ENCODE measurements at places on chromosomes 6 and 20.

DNA sequence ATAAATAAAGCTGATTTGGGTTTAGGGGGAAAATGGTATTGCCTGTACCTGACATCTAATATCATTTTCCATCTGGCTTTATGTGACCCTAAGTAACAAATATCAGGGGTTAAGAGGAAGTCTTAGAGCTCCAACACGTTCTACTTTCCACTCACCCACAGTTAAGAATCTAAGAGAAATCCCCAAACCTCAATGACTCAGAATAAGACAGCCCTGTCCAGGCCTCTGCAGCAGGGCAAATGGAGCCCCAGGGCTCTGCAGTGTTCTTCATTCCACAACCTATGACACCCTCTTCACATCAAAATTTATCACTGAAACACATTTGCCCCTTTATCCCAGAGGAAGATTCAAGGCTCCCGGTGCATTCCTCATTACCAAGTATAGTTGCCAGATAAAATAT, 20.3 kb upstream of the TENT5A start:
- DNase-seq = no peak

DNA sequence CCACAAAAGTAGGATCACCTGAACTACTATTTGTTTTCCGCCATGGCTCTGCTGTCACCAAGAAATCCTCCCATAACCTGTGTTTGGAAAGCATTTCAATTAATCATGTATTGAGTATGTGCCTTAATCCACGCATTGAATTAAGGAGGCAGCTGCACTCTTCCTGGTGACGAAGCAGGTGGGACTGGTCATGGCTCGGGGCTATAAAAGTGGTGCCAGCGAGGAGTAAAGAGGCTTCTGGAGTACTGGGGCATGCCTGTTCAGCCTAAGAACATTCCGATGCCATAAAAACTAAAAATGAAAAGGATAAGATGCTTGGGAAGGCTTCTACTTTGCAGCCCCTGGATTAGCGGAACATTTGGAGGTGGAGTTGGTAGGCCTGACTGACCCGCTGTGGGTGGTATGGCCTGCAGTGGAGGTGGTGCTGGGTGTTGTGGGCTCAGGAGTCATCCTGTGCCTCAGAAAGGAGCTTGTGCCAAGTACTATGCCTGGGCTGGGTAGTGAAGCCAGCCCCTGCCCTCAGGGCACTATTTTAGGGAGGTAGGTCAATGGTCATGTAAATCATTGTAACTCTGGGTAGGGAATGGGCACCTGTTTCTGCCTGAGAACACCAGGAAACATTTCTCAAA, 110.5 kb downstream of the B3GAT2 start:
- no peak for DNase-seq

DNA sequence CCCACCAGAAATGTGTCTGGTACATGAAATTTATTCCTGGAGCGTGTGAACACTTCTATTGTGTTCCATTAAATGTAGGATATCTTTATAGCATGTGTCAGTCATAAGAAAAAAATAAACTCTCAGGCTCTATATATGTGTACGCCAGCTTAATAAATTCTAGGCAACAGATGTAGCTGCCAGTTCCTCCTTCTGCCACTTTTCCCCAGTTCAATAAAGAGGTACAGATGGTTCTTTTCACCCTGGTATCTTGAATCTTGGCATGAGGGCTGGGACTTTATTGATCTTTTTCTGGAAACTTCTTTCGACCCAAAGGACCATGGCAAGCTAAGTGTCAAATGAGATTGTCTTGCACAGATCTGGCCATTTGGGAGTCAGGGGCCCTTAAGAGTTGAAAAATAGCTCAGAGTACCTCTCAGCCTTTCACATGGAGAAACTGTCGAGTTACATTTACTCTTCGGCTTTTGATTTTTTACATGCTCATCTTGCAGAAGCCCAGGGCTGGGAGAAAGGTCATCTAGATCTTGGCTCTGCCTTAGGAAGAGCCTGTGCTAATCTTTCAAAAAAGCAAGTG, 240.9 kb downstream of the DOK5 start:
- no peak for DNase-seq

- DNase-seq = no peak
Measured at GRCh38 chr6:111061508-111061907, 25.8 kb upstream of the SLC16A10 start.

DNA sequence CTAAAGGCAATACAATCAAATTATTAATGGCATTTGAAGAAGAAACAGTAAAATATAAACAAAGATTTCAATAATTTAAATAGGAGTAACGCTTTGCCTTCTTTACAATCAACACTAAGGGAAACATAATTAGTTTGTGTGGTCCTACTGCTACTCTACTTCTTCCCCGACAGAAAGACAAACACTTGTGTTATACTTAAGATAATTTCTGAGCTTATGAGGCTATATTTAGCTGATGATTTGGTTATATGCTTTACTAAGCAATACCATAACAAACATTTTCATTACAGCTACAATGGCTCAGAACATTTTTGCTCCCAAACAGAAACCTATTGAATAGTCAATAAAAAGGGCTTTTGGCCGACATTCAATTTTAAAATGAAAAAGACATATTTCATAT, 1217.2 kb upstream of the GJE1 start:
- no peak for DNase-seq

- DNase-seq = no peak
Measured at GRCh38 chr6:40185486-40185885, 251.2 kb upstream of the MOCS1 start.

DNA sequence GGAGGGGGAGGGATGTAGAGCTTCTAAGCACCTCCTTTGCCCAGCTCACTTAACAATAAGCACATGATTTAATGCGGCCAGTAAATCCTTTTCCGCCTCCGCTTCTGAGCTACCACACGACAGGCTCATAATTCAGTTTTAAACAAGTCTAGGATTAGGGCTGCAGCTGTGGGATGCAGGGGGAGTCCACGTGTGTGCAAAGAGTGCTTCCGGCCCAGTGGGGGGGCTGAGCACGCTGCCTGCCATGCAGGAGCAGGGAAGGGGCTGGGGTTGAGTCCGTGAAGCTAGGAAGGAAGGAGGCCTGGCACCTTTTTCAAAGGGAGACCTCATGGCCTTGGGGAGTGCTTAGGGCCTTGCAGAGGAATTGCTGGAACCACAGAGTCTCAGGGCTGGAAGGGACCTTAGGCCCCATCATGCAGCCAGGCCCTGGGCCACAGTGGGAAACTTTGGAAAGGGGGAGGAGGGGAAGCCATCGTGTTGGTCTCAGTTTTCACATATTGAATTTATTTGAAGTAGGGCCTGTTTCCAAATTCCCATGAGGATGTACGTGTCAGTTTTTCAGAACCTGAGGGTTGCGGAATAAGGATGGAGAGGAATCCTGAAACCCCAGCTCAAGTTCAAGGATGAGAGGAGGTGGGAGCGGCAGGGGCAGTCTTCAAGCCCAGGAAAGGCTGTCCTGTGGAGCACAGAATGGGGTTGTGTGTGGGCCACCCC, 96.1 kb downstream of the VEGFA start:
- DNase-seq = no peak

- no peak for DNase-seq
Measured at GRCh38 chr6:136501514-136501913, 48.7 kb downstream of the MAP7 start.

DNA sequence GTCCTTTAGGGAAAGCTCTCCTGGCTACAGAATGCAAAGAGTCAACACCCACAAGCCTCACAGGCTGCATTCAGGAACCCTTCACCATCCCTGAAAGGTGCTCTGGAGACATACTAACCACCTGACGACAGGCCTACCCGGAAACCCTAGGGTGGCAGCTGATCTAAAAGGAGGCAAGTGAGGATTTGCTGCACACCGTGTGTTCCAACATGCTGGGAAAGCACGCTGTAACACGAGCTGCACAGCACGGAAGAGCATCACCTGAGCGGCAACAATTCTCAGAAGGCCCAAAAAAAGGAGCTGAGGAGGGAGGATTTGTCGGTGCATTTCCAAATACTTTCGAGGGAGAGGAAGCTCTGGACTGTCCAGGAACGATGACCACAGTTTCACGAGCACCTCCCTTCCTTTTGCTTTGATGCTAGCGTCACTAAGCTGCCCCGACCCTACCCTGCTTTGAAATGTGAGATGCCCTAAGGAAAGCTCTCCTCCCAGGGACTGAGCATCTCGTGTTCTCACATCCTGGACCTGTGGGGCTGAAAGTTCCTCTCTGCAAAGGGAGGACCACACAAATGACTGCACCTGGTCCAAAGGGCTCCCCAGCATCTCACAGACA, 87.0 kb downstream of the PPP1R3G start:
- no peak for DNase-seq

- DNase-seq = no peak
Measured at GRCh38 chr6:122075084-122075838, 324.2 kb upstream of the HSF2 start.

GRCh38 chr6:146857180-146857979, 258.6 kb downstream of the ADGB start:
- DNase-seq = peak; percentile 53

DNA sequence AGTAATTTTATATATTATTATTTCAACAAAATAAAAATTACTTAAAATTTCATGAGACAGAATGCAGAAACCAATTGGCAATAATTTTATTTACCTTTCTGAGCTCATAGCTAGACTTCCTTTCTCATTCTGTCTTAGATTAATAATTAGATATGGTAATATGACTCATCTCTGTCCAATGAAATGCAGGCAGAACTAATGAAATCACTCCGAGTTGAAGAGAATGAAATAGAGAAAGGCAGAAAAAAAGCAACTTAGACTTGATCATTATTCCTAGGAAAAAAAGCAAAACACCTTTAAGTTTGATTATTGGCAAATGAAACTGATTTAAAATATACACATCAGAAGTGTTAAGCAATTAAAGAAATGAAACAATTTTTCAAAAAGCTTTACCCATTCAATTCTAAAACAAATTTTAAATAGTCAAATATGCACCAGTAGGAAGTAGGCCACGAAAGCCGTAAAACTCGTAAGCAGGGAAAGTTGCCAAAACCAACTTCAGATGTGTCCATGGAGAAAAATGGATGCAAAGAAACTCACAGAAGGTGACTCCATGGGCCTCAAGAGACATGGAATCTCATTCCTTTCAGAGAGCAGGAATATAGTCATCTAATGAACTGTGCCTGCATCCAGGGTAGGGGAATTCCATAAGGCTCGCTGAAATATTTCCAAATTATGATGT, 293.8 kb upstream of the RGS17 start:
- DNase-seq = no peak

DNA sequence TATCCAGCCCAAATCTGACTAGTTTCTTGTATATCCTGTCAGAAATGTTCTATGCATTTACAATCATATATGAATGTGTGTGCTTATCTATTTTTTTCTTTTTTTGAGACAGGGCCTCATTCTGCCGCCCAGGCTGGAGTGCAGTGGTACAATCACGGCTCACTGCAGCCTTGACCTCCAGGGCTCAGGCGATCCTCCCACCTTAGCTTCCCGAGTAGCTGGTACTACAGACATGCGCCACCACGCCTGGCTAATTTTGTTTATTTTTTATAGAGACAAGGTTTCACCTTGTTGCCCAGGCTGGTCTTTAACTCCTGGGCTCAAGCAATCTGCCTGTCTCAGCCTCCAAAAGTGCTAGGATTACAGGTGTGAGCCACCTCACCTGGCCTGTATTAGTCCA, 3.0 kb upstream of the RAB44 start:
- no peak for DNase-seq

- no peak for DNase-seq
Measured at GRCh38 chr6:47182291-47182957, 127.3 kb downstream of the TNFRSF21 start.

GRCh38 chr6:149277621-149278020, 39.9 kb upstream of the TAB2 start:
- no peak for DNase-seq

DNA sequence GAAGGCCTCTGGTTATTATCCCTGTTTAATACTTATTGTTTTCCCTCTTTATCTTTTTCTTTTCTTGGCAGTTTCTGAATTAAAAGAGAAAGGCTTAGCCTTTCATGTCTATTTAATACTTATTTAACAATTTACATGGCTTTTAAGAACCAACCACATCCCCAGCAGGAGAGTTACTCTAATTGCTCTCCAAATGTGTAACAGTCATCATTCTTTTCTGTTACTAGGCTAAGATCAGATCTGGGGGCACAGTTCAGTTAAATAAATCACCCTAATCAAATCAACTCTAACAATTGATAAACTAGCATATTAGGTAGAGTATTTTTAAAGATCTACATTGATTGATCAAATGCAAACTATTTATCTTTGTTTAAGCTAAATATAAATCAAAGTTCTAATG, 54.1 kb upstream of the NT5E start:
- no peak for DNase-seq

DNA sequence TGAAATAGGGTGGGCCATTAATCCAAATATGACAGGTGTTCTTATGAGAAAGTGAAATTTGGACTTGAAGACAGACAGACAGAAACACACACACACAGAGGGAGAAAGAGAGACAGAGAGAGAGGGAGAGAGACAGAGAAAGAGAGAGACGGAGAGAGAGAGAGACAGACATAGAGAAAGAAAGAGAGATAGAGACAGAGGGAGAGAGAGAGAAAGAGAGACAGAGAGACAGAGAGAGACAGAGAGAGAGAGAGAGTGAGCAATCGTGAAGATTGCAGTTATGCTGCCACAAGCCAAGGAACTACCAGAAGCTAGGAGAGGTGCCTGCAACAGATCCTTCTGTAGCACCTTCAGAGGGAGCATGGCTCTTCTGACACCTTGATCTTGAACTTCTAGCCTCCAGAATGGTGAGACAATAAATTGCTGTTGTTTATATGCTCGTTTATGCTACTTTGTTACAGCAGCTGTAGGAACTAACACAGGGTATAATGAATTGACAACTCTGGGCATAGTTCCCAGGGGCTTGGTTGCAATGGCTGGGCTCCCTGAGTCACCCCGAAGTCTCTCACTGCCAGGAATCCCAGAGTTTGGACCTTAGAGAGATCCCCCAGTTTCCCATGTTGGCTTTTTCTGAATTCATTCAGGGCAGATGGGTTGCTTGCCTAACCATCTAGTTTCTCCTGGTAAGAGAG, 44.7 kb upstream of the ECI2 start:
- DNase-seq = no peak

GRCh38 chr6:11632795-11633511, 95.4 kb downstream of the TMEM170B start:
- DNase-seq = no peak

- no peak for DNase-seq
Measured at GRCh38 chr6:111992851-111993250, 61.1 kb upstream of the CCN6 start.

DNA sequence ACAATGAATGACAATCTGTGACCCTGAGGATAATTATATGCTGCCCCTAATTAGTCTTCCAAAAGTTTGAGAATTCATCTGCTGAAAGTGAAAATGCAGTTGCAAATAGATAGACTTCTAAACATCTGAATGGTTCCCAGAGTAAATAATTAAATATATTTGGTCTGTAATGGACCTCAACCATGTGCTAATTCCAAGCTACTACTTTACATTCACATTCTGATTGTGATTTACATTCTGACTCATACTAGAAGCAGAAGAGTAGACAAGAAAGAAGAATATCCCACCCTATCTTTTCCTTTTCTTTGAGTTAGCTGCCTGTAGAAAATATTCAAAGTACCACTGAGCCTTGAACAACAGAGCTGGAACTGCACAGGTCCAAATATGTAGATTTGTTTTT, 80.8 kb downstream of the PTPRK start:
- no peak for DNase-seq

- DNase-seq = no peak
Measured at GRCh38 chr6:32718879-32719278, 22.3 kb upstream of the HLA-DQA2 start.

- DNase-seq = no peak
Measured at GRCh38 chr6:29739136-29739881, 16.1 kb downstream of the HLA-F start.
